Iris pigment epithelial cell (primary cell): ENCODE measurements at places on chromosomes 1 and 21.

DNA sequence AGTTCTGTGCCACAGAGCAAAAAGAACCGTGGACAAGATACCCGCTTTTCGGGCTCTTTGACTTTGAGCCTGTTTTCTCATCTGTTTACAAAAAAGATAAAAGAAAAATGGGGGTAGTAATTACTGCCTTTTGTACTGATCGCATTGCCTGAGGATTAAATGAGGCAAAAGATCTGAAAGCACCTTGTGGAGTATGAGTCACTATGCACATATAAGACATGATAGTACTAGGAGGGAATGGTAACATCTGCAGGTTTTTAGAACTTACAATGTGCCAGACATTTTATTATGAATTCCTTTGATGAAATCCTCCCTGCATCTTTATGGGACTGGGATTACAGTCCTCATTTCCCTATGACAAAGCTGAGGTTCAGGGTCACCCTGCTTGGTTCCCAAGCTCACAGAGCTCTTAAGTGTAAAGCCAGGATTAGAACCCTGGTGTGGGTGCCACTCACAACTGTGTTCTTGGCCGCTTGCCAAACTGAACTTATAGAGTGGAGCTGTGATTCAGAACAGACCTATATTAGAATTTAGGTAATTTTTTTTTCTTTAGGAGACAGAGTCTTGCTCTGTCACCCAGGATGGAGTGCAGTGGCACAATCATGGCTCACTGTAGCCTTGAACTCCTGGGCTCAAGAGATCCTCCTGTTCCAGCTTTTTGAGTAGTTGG, 1.8 kb downstream of the DISC1 start:
- peak; percentile 16 for DNase-seq

GRCh38 chr1:183841550-183841949, 36.6 kb downstream of the RGL1 start:
- peak; percentile 52 for DNase-seq

DNA sequence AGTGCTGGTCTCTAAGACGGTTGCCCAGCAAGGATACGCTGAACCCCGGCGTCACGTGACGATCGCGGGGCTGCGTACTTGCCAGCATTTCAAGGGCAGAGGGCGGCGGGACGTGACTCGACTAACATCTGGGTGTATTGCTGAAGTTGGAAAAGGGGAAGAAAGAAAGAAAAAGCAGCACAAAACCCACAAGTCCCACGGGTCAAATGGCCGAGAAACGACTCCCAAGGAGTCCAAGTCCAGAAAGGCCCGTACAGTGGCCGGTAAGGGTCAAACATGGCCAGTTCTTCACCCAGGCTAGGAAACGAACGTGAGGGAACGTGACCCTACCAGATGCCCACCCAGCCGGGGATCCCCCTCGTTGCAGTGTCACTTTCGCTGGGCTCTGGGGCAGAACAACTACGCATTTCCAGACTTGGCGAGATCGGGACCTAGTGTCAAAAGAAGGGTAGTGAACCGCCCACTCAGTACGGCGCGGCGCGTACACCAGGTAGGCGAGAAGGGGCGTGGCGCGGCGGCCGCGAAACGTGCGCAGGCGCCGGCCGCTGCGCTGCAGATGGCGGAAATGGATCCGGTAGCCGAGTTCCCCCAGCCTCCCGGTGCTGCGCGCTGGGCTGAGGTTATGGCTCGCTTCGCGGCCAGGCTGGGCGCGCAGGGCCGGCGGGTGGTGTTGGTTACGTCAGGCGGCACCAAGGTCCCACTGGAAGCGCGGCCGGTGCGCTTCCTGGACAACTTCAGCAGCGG, at the start of the genes PPCS and ZMYND12:
Gene PPCS, plus strand, starts transcription at position 534 of the 744 bp plus-strand sequence. Its CDS starts 23 bp downstream, at position 557.
Gene ZMYND12, minus strand, starts transcription at position 13 of the 744 bp plus-strand sequence. CDS start 25 bp downstream, outside the sequence.
- peak; percentile 85 for DNase-seq

- no peak for DNase-seq
Measured at GRCh38 chr1:108962681-108963051, 618 bp downstream of the CLCC1 start.

GRCh38 chr1:16367258-16367967, 371 bp downstream of the SZRD1 start:
- peak; percentile 87 for DNase-seq
